Fibroblast of skin of right quadriceps (primary cell): ENCODE measurements at places on chromosomes 4 and X.

DNA sequence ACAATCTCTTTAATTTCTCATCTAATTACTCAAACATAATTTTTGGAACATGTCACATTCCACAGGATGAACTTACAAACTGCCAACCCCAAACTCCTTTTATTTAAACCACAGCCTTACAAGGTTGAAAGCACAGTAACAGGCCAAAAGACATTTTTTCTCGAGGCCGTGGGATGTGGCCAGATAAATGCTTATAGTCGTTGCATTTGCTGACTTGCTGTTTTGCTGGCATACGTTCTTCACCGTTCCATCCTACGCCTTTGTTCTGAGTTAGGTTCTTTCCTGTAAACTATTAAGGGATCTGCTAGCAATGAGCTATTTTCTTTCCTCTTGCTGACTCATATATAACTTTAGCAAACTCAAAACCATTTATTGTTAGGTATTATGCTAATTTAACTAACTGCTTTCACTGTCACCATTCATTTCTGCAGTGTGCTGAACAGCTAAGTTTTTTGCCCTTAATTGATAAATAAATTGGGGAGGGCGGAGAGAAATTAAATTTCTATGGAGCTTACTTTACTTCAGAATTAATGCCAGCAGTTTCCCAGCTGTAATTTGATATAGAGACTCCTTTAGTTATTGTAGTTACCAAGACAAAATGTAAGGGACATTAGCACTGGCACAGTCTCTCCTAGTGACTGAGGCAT, 135.1 kb upstream of the PACRGL start:
- DNase-seq: peak; percentile 59

GRCh38 chrX:15549189-15550012, 48.8 kb downstream of the BMX start:
- no peak for DNase-seq

- no peak for DNase-seq
Observed at GRCh38 chr4:55926610-55927009, 22.1 kb upstream of the CEP135 start.

DNA sequence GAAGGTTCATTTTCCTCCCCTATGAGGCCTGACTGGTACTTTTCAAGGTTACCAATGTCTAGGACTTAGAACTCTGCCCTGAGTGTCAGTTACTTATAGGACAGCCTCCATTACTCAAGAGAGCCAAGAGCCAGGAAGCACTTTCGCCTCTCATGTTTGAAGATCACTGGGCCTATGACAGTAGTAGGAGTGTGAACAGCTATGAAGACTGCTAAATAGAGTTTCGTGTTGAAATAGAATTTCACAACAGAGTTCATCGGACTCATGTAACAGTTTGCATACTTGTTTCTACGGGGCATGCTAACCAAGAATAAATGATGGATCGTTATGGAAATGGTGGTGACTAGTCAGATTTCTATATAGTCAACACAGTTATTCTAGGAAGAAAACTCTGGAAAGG, 97.8 kb upstream of the GPC4 start:
- peak; percentile 0 for DNase-seq

DNA sequence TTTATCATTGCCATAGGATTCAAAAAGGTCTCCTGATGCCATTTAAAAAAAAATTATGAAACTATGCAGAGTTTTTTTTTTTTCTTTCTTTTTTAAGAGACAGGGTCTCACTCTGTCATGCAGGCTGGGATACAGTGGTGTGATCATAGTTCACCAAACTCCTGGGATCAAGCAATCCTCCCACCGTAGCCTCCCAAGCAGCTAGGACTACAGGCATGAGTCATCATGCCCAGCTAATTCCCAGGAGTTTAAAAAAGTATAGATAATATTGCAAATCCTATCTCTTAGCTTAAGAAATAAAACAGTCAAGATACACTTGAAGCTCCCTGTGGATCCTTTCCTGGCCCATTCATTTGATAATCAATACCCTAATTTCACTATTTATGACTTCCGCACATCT, 58.6 kb upstream of the PRSS48 start:
- peak; percentile 23 for DNase-seq

GRCh38 chr4:74486905-74487304, 42.0 kb downstream of the AREG start:
- DNase-seq: no peak

DNA sequence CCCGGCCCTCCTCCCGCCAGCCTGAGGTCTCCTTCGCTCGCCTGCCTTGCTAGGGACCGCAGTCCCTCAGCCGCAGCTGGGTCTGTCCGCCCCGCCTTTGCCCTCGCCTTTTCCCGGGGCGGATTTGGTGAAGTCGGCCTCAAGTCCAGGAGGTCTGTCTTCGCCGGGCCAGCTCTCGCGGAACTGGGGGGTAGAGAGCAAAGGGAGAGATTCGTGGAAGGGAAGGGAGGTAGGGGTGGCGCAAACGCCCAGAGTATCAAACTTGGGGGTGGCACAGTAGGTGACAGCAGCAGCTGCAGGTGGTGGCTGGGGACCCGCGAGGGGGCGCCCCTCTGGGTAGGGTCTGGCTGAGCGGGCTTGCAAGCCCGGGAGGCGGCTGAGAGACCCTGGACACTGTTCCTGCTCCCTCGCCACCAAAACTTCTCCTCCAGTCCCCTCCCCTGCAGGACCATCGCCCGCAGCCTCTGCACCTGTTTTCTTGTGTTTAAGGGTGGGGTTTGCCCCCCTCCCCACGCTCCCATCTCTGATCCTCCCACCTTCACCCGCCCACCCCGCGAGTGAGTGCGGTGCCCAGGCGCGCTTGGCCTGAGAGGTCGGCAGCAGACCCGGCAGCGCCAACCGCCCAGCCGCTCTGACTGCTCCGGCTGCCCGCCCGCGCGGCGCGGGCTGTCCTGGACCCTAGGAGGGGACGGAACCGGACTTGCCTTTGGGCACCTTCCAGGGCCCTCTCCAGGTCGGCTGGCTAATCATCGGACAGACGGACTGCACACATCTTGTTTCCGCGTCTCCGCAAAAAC, at the start of gene NPY2R:
Gene NPY2R, plus strand, starts transcription at position 379 of the 797 bp plus-strand sequence. CDS start 5,304 bp downstream, outside the sequence.
- no peak for DNase-seq

- no peak for DNase-seq
Observed at GRCh38 chrX:19194285-19195242, 72.3 kb upstream of the ADGRG2 start.

DNA sequence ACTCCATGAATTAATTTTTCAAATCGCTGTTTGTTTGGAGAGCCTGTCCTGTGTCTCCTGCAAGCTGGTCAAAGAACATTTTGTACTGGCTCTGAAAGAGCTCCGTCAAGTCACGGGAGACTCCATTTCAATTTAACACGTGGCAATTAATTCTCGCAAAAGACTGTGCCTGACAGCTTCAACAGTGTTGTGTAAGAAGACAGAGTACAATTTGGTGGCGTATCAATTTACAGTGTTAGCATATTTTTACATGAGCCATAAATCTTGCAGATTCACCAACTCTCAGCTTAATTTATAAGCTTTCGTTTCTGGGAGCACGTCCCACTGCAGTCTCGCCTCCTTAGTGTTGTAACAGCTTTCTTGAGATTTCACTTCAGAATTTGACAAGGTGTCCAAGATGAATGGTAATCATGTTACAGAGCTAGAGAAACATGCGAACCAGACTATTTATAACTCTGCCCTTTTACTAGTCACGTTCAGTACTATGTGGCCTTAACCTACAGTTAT, 70.8 kb downstream of the RWDD4 start:
- DNase-seq: peak; percentile 73

DNA sequence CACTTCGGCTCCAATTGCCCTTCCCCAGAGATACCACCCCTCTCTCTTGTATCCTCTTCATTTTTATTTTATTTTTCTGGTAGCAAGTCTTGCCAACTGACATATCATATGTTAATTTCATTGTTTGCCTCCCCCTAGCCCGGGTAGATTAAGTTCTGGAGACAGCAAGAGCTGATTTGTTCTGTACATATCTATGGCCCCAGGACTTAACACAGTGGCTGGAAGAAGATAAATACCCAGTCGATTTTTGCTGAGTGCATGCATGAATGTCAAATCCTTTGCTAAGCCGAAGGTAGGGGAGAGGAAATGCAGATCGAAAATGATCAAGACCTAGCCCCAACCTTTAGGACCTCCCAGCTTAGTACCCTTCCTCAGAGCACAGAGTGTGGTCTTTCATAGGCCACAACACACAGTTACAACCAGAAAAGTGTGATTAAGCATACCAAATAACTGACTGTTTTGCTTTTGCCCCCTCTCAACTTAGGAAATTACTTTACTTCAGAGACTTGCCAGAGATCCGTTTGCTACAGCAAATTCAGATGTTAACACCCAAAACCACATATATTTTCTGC, 58.7 kb upstream of the KLF3 start:
- no peak for DNase-seq

- peak; percentile 45 for DNase-seq
Observed at GRCh38 chrX:96407501-96407900, 277.1 kb upstream of the DIAPH2 start.

DNA sequence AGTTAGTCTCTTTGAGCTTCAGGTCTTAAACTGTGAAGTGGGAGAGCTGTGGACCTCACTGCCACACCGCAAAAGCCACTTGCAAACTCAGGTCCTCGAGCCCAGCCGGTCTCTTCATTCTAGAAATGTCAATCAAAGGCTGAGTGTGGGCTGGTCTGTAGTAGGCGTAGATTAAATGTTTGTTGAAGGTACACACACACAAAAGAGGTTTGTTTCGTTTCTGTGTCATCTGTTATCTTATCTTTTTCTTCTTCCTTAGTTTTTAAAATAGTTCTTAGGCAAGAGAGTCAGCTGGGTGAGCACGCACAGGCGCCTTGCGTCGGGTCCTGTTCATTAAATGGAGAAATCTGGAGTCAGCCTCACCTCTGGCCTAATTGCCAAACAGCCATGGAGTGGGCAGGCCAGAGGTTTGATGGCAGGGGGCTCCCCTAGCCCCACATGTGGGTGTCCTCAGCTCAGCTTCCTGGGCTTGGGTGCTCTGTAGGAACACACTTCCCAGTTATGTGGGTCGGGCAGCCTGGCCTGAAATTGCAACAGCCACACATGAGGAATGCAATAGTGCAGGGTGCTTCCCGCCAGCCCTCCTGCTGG, 836 bp upstream of the PSAPL1 start:
- no peak for DNase-seq

GRCh38 chrX:11893933-11894710, 136.1 kb downstream of the MSL3 start:
- DNase-seq: no peak

DNA sequence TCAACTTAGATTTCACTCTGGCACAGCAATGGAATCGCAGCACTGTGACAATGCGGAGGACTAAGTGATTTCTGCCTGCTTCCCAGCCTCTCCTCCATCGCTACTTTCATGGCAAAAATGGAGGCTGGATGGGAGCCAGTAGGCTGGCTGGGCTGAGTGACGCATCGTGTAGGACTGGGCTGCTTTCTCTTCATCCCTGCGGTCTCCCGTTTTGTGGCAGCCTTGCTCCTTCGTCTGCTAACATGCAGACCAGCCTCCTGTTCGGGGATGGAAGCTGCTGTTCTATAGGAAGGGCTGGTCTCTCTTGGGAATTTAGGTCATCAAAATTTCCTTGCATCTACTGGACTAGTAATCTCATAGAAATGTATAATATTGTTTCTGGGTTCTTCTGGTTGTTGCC, 15.8 kb upstream of the RGS12 start:
- DNase-seq: peak; percentile 56

DNA sequence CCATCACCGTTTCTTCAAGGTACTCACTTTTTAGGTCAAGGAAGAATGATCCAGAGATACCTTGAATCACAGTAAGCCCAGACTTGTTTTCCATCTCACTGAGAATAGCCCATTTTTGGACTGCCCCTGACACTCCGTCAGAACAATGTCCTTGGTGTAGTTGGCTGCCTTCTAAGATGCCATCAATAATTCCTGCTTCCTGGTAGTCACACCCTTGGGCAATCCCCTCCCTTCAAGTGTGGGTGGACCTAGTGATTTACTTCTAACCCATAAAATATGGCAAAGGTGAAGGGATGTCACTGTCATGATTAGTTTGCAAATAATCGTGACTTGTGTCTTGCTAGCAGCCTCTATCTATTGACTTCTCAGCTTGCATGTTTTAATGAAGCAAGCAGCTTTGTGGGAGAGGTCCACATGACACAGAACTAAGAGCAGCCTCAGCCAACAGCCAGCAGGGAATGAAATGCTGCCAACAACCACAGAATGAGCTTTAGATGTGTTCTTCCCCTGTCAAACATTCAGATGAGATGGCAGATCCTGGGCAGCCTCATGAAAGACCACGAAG, 20.0 kb upstream of the KLHL34 start:
- no peak for DNase-seq
